NCI-H2081 treated with DMSO at 0.1 percent for 48 hours (cell line): ENCODE measurements at places on chromosomes 12 and 14.

DNA sequence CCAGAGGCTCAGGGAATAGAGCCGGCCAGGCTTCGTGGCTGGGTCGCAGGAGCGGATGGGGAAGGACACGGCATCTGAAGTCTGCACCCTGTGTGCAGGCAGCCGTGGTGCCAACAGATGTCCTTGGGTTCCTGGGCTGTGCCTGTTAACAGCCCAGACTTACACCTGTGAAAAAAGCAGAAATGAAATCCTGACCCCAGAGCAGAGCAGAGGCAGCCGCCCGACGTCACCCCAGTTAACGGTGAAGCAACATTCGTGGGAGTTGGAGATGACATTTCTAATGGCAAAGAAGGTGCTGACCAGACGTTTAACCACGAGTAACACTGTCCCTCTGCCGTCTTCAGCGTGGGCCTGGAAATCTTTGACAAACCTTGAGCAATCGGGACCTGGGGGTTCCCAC, 200.3 kb upstream of the DIO3 start:
- DNase-seq, result no peak

DNA sequence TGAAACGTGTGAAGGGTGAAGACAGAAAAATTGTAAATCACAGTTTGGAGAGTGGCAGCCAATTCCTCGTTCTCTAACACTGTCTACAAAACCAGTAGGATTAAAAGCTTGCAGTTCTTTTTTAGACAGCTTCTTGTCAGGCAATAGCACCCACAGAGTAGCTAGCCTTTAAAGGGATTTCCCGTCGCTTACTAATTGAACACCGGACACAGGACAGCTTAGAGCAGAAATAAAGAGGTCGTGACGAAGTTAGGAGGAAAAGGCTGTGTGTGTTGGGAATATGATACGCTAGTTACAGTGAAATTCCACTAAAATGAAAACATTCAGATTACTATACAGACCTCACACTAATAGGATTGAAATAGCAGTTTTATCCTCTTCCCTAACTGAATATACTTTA, 149.1 kb upstream of the FLRT2 start:
- no peak for DNase-seq

DNA sequence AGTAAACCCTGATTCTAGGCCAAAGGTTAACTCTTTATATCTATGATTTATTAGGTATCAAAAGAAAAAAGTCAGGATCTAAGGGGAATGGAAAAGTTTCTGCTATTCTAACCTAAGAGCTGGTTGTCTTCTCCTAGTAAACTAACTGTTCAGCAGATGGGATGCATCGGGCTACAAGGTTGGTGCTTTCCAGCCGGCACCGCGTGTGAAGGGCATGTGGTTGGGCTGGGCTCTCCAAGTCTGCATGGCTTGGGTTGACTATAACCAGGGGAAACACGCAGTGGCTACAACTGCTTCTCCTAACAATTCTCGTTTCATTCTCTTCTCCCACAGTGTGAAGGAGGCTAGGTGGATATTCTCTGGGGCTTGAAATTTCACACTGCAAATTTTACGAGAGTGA, 354.5 kb downstream of the APAF1 start:
- no peak for DNase-seq

DNA sequence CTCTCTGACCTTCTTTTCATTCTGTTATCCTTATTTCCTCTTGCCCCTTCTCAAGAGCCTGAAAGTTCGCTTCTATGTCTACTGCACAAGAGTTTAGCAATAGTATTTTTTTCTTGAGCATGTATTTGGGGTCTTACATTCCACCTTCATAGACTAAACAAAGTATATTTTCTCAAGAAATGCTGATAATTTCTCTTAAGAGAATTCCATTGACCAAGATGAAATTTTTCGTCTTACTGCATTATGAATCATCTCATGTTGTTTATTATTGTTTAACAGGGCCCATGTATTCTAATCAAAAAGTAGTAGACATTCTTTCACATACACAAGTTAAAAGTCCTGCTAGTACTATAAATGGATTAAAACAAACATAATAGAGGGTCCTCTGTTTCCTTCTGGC, 219.3 kb downstream of the C12orf50 start:
- DNase-seq, result no peak

- DNase-seq, result no peak
Observed at GRCh38 chr12:120944645-120945217, 33.6 kb upstream of the HNF1A start.

- DNase-seq, result no peak
Observed at GRCh38 chr14:72420749-72421474, 473.0 kb downstream of the DPF3 start.

DNA sequence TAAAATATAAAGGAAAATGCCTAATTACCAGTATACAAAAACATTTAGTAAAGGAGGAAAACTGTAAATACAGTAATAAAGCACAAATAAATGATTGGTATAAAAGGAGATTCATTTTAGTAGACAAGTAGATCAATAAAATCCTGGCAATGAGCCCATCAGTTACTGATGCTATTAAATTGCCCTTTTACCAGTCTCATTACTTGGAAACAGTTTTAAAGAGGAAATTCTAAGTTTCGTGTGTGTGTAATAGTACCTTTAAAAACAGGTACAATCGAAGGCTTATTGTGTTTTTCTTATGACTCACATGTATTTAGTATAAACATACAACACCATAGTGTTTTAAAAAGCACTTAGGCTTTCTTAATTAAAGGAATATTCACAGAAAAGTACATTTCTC, 46.4 kb upstream of the SYT10 start:
- DNase-seq, result no peak

GRCh38 chr12:75548879-75549278, 37.5 kb upstream of the KRR1 start:
- DNase-seq, result no peak

DNA sequence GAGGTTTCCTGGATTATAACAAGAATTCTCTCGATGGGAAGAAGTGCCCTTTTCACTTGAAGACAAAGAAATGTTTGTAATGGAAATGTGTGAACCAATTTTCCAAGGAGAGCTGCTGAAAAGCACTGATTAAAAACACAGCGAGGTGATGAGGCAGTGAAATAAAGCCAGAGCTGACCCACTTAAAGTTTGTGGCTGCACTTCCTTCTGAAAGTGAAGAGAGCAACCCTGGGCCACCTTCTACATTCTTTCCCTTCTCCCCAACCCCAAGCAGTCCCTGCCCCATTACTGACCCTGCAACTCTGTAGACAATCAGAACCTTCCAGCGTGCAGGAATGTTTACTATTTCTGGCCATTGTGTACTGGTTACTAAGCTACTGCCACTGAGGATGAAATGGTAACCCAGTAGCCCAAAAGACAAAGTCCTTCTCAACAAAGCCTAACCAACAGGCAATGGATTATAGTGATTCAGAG, 173.9 kb downstream of the TTC7B start:
- DNase-seq, result no peak

GRCh38 chr12:82880442-82880901, 193.8 kb downstream of the TMTC2 start:
- no peak for DNase-seq

- no peak for DNase-seq
Observed at GRCh38 chr12:132481345-132481744, 8.6 kb upstream of the FBRSL1 start.

DNA sequence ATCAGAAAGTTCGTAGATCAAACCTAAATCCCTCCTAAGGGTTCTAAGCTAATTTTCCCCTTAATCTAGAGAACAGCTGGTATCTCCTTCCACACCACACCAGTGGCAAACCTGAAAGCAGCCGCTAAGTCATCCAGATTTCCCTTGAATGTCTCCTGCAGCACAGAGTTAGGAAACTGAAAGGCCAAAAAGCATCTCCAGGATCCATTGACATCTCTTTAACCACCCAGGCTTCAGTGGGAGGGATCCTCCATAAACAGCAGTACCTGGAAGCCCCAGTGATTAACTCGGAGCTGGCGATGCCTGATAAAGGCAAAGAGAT, 47.6 kb downstream of the CRACR2A start:
- no peak for DNase-seq

DNA sequence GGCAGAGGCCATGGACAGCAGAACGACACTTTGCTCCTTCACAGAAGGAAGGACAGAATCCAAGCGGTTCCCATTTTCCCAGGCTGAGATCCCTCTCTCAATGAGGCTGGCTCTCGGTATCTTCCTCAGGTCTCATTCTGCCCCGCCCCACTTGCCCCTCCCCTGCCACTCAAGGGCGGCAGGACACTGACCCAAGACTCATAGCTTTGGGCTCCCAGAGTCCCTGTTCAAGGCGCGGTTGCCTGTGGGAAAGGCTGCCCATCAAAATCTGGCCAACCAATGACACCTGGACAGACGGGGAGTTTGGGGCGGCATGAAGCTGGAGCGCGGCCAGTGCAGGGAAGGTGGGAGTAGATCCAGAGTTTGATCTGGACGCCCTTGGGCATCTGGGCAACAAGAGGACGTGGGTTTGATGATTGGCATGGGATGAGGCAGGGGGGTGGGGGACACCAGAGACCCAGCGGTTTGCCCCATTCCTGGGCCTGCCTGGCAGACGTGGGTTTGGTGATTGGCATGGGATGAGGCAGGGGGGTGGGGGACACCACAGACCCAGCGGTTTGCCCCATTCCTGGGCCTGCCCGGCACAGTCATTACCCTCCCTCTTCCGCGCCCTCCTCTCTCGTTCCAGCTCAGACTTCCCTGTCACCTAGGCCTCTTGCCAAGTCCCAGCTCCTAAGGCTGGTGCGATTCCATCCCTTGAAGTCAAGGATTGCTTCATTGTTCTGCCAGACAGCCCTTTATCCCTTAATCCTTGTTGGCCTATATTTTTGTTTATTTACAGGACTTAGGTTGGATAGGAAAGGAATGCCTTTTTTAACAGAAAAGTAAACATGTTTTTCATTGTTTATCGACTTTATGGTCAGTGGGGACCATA, 92.1 kb downstream of the NINJ2 start:
- DNase-seq, result no peak

DNA sequence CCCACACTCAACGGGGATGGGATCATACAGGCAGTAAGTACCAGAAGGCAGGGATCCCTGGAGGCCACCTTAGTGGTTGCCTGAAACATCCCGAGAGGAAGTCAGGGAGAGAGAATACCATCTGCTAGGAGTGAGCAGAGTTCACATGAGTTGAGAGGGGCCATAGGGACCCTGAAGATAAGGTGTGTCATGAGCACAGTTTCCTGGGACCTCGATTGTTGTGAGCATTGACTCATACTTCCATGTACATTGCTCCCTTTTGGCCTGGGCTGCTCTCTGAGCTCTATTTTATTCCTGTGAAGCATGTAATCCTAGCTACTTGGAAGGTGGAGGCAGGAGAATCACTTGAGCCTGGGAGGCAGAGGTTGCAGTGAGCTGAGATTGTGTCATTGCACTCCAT, 120.5 kb downstream of the TBC1D30 start:
- no peak for DNase-seq

GRCh38 chr12:121676190-121676589, 6.7 kb upstream of the MORN3 start:
- DNase-seq, result no peak

DNA sequence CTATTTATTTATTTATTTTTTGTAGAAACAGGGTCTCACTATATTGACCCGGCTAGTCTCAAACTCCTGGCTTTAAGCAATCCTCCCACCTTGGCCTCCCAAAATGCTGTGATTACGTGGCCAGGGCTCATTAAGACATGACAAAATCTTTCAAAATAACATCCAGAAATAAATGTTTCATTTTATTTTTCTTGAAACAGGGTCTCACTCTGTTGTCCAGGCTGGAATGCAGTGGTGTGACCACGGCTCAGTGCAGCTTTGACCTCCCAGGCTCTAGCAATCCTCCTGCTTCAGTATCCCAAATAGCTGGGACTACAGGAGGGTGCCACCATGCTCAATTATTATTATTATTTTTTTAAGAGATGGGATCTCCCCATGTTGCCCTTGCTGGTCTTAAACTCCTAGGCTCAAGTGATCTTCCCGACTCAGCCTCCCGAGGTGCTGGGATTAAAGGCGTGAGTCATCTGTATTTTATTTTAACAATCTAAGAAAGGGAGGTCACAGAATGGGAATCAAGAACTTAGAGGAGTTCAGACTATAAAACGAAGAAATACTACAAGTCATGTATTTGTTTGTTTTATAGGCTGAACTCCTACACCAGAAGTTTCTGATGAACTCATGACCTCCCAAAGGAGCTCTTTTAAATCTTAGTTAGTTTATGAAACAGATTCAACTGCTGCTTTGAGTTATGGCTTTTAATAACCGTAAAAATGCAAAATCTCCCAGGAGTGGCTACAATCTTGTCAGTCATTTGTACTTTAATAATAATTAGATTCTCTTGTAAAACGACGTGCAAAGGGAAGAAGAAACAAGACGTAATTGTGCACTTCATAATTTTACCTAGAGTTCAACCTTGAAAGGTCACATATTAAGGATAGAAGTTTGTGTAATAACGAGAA, 2.1 kb upstream of the TMEM263 start:
- no peak for DNase-seq

- no peak for DNase-seq
Observed at GRCh38 chr12:50062728-50063460, 5.5 kb downstream of the ASIC1 start.

DNA sequence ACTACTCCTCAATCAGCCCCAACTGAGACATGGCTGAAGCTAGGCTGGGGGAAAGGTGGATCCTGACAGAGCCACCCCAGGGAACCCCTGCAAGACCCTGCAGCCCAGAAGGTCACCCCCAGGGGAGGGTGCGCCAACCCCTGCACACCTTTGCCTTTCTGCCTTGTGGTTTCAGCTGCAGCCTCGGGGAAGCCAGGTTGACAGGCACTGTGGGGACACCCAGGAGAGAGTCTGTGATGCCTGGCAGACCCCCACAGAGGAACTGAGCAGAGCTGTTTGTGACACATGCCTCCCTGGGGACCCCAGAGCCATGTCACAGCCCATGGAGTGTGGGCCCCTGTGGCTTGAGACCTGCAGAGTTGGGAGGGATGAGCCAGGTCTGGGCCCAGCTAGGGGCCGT, 11.8 kb upstream of the HHIPL1 start:
- DNase-seq, result no peak

GRCh38 chr12:59677857-59678256, 82.0 kb downstream of the SLC16A7 start:
- no peak for DNase-seq

- DNase-seq, result no peak
Observed at GRCh38 chr12:33832900-33833299, 189.4 kb upstream of the ALG10 start.

DNA sequence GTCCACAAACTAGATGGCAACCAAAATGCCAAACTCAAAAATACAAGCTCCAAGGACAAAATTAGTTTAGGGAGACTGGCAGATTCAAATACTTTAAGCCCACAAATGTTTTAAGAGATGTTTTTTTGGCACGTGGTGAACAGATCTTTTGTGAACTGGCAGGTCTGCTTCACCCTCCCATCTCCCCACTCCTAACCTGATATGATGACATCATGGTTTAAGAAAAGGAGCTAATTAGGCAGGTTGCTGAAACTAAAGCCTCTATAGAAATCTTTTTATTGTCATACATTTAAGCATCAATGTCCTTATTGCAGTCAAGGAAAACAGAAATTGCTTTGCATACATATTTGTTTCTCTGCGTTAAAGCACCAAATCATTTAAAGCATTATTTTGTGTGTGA, 5.8 kb downstream of the LRIG3 start:
- no peak for DNase-seq
